HFFc6 (cell line): ENCODE measurements at places on chromosomes 4 and X. TPM values are rescaled to one million over a fixed set of nuclear protein-coding genes. Genes with fewer than 3 reads are reported as not detected.

Gene AP1S2
- 18.5 to 22.6 TPM (median 21.3 TPM) in 3 replicates for total RNA-seq

Gene XG
- 0.31 TPM in 1 of 2 replicates, not detected in the other for total RNA-seq

Gene KLHL4
- not detected in 3 replicates for total RNA-seq

Gene CCDC120
- 0.05 to 0.65 TPM (median 0.51 TPM) in 3 replicates for total RNA-seq

Gene ADH6
- not detected in 3 replicates for total RNA-seq

Gene TCEAL2
- not detected in 3 replicates for total RNA-seq

Gene CAMK2D
- 84.9 and 87.1 TPM in 2 replicates for total RNA-seq

Gene AKAP4
- not detected in 3 replicates for total RNA-seq

Gene MGARP
- total RNA-seq, result 9.7 to 38.5 TPM (median 19.6 TPM) in 3 replicates

Gene GALNTL6
- total RNA-seq, result not detected in 2 replicates

Gene ZFYVE28
- 1.8 and 5.5 TPM in 2 replicates for total RNA-seq

Gene FSTL5
- total RNA-seq, result not detected in 3 replicates

Gene PF4V1
- total RNA-seq, result not detected in 3 replicates

Gene SLITRK4
- total RNA-seq, result not detected in 3 replicates

Gene PNMA6F
- total RNA-seq, result not detected in 3 replicates

Gene RTL3
- total RNA-seq, result 0.27 to 0.59 TPM (median 0.45 TPM) in 3 replicates

Gene GC
- not detected in 3 replicates for total RNA-seq

Gene TLR10
- total RNA-seq, result not detected in 3 replicates

Gene SRPX
- 8.1 and 39.7 TPM in 2 replicates for total RNA-seq

Gene BEND2
- total RNA-seq, result not detected in 3 replicates

Gene SOD3
- total RNA-seq, result 13.9 to 19.0 TPM (median 18.0 TPM) in 3 replicates

Gene FBXL5
- total RNA-seq, result 37.0 to 40.5 TPM (median 38.1 TPM) in 3 replicates

Gene CLCN3
- 32.9 to 36.1 TPM (median 33.1 TPM) in 3 replicates for total RNA-seq
